ENCODE measurements at places on chromosomes 5 and 9.

GRCh38 chr9:14347406-14348122 is 33.6 kb upstream of the NFIB start:
- DNase-seq: no peak

GRCh38 chr5:21574438-21574837 is 1278.7 kb downstream of the CDH12 start:
- no peak for DNase-seq

GRCh38 chr5:131357739-131358561 is 94.1 kb downstream of the CDC42SE2 start:
- DNase-seq: no peak

GRCh38 chr9:114538241-114538640 is 33.0 kb upstream of the WHRN start:
- DNase-seq: no peak

GRCh38 chr9:105507096-105507790 is 50.7 kb upstream of the FKTN start:
- DNase-seq: no peak

DNA sequence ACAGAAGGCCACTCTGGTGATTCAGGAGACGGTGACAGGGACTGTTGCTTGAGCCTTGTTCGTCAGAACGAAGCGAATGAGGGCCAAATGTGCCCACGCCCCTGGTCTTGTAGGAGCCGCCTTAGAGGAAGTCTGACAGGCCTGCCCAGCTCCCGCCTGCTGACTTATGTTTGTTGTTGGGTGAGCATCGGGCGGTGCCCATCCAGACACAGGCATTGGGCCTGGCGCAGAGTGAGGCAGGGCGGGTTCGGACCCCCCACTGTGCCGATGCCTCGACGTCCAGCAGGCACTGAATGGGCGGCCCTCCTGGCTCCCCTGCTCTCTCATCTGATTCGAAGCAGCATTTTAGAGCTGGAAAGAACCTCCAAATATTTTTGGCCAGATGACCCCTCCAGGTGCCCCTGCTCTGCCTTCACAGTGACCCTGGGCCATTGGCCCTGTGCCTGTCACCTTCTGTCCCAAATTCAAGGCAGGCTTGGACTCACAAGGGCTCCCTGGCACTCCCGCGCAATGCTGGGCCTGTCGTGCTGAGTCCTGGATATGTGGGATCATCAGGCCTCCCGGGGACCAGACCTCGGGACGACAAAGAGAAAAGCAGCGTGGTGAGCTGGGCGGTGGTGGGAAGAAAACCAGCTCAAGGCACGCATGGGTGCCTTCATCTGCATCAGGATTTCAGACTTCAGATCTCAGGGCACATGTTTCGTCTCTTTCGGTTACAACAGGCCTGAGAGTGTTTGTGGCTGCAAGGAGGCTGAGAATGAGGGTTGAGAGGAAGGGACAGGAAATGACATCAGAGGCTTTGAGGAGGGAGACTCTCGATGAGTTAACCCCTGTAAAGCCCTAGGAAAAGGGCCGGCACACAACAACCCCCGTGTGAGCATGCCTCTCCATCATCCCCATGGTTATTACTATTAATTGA is 37.1 kb upstream of the OLFM1 start:
- no peak for DNase-seq

- DNase-seq: no peak
Observed at GRCh38 chr5:125604104-125604503, 819.1 kb upstream of the GRAMD2B start.

GRCh38 chr5:33891788-33892619 is at the start of gene ADAMTS12:
ADAMTS12 (minus strand) TSS chr5:33891990; CDS start chr5:33891856, 134 bp downstream.
- DNase-seq: no peak

DNA sequence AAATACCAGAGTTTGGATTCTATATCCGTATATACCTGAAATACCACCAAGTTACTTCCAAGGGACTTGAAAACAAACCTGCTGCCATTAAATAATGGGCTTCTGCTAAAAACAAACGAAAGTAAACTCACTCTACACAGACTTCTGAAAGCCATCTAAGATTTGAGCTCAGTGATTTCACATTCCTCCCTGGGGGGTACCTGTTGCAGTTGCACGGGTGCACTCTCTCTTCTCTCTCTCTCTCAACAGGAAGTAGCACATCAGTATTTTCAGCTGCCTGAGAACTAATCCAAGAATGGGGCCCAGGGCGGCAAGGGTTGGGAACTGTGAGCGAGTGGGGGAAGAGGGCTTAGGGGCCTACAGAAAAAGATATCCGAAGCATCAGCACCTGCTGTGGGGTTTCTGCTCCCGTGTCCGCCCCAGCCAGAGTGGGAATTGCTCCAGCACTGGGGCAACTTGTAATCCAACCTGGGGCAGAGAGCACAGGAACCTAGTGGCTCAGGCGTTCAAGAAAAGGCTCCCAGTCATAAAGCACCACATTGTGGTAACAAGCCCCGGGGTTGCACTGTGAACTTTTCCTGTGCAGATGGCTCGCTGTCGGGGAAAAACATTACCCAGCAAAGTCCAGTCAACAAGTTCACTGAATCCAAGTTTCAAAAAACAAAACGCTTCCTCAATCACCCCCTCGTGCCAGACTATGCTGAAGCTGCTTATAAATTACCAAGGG is 99.8 kb downstream of the EFNA5 start:
- no peak for DNase-seq

- DNase-seq: no peak
Observed at GRCh38 chr5:174223355-174223754, 177.8 kb downstream of the NSG2 start.

DNA sequence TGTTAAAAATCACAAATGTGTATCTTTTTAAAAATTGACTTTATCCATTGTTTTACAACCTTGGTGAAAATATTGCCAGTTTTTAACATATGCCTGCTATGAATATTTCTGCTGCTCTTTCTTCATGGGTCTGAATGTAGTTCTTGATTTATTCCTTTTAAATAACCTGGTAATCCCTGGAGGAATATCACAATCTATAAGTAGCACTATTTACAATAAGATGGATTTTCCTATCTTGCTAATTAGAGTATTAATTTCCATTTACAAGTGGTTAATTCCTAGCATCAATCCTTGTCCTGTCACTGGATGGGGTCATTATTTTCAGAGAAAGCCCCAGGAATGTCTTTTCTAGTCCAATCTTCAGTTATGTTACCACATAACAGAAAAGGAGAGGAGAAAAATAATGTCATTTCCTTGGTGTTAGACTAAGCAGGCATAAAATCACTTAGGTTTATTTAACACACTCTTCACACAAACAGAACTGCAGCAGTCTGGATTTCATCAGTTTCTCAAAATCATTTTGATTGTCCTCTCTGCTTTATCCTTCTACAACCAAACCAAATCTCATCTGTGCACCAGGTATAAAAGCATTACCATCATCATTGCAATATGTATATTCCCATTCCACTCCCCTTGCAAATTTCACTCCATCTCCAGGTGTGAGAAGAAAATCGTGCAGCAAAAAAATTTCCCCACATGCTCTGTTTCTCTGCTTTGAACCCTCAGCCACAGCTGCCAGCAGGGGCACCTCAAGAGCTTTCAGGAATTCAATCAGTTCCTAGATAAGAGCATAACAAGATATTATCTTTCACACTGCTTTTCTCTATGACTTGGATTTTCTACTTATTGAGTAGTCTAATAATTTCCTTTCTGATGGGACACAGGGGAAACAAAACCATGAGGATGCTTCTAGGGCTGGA is 204.1 kb downstream of the SEC61B start:
- DNase-seq: no peak

DNA sequence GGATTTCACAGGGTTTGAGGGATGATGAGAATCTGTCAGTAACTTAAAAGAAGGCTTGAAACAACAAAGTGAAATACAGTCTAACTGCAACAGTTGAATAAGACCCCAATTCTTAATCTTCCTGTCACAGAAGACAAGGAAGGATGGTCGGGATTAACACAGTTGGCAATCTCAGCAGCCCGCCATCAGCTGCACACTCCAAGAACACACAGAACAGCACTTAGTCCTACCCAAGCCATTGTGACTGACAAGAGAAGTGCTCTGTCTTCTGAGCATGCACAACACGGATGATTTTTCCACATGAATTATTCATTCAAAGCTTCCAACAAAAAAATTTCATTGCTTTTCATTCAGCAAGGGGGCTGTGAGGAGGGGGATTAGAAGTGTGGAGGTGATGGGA is 576.1 kb downstream of the TLE4 start:
- no peak for DNase-seq

DNA sequence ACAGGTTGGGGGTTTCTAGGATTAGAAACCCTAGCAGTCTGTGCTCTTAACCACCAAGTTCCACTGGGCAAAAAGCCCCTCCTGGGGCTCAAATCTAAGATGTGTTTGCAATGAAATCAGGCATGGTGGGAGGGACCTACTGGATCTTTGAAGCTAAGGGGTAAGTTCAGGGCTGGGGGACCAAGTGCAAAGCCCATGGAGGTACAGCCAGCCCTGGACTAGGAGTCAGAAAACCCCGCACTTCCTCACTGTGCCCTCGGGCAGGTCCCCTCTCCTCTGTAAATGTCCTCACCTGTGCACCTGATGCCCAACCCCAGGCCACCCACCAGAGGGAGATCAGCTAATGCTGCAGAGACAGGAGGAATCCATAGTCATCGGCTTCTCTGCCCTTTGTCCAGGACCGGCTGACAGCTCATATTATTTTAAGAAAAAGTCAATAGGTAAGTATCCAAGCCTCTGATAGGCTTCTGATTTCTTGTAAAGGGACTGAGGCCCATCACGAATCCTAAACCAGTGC is 138.3 kb downstream of the PAX5 start:
- no peak for DNase-seq

- DNase-seq: no peak
Observed at GRCh38 chr5:140821375-140822280, at the start of gene PCDHA5. PCDHA5 (plus strand) TSS chr5:140821613.

DNA sequence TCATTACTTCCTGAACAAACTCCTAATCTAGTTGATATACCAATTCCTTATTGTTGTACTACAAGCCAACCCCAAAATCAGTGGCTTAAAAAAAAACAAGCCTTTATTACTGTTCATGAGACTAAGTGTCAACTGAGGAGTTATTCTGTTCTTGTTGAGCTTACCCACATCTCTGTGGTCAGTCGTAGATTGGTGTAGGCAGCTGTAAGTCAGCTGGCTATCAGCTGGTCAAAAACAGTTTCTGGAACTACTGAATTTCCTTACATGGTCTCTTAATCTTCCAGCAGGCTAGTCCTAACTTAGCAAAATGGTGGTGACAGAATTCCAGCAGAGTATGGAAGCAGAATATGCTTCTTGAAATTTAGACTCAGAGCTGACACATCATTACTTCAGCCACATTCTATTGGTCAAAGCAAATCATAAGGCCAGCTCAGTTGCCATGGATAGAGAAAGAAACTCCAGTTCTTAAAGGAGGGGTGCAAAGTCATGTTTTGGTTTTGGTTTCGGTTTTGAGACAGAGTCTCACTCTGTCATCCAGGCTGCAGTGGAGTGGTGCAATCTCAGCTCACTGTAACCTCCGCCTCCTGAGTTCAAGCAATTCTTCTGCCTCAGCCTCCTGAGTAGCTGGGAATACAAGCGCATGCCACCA is 386.1 kb upstream of the MPDZ start:
- no peak for DNase-seq

- no peak for DNase-seq
Observed at GRCh38 chr5:127186657-127187056, 103.9 kb upstream of the MEGF10 start.

All from NCI-H2029 treated with DMSO at 0.1 percent for 48 hours (cell line).